ENCODE measurements at places on chromosomes 7 and 10.
A peak's percentile ranks its signal among the peaks of the same experiment; 100 is the strongest.

GRCh38 chr10:31083765-31084184 is 52.1 kb upstream of the ZNF438 start:
- peak; percentile 81 for DNase-seq

- DNase-seq: no peak
Observed at GRCh38 chr7:36057323-36057722, 95.7 kb upstream of the EEPD1 start.

- no peak for DNase-seq
Observed at GRCh38 chr10:13193637-13194036, 32.3 kb downstream of the MCM10 start.

GRCh38 chr7:143271240-143271639 is 8.0 kb downstream of the GSTK1 start:
- DNase-seq: peak; percentile 32

DNA sequence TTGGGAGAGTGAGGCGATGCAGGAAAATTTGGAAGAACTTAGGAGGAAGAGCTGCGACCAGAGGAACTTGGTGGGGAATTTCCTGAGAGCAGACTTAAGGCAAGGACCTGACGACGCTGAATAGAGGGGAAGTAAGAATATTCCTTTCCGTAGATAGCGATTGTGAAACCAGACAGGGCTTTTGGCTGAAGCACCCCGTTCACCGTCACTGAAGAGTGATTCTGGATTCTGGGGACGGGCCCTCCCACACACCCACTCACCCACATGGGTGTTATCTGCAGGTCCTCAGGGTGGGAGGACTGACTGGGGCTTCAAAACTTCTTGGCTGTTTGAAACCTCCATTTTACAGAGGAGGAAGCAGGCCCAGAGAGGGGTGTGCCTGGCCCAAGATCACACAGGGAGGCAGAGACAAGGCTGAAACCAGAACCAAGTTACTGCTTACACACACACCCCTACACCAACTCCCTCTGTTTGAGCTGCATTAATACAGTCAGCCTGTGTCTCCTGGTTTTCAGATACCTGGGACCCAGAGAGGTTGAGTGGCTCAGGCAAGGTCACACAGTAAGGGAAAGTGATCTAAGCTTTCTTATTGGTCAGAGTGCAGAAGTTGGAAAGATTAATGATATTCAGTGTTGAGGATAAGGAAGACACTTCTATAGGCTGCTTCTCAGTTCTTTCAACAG is 37.2 kb upstream of the CDH23 start:
- no peak for DNase-seq

- DNase-seq: no peak
Observed at GRCh38 chr7:64959072-64959747, 31.6 kb downstream of the ZNF117 start.

- DNase-seq: no peak
Observed at GRCh38 chr10:132130286-132131265, 56.2 kb upstream of the DPYSL4 start.

DNA sequence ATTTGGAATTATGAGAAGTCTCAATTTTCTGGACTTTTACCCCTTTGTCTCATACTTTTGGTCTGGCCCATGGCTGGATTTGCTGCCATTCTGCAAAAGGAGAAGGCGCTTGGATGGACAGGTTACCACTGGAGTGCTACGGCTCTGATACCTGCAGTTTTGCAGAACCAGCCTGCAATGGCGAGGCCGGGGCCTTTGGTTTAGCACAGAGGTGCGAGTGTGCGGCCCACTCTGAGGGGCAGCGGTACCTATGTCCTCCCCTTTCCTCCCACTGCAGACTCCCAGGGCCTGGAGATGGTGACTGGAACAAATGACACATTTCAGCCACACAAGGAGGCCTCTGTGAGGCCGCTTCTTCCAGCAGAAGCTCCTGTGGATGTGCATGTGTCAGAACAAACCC is 11.9 kb downstream of the ZNF777 start:
- DNase-seq: no peak

GRCh38 chr10:116809483-116810119 is 39.7 kb upstream of the ENO4 start:
- no peak for DNase-seq

GRCh38 chr10:127694580-127695193 is 42.3 kb upstream of the FOXI2 start:
- DNase-seq: peak; percentile 71

DNA sequence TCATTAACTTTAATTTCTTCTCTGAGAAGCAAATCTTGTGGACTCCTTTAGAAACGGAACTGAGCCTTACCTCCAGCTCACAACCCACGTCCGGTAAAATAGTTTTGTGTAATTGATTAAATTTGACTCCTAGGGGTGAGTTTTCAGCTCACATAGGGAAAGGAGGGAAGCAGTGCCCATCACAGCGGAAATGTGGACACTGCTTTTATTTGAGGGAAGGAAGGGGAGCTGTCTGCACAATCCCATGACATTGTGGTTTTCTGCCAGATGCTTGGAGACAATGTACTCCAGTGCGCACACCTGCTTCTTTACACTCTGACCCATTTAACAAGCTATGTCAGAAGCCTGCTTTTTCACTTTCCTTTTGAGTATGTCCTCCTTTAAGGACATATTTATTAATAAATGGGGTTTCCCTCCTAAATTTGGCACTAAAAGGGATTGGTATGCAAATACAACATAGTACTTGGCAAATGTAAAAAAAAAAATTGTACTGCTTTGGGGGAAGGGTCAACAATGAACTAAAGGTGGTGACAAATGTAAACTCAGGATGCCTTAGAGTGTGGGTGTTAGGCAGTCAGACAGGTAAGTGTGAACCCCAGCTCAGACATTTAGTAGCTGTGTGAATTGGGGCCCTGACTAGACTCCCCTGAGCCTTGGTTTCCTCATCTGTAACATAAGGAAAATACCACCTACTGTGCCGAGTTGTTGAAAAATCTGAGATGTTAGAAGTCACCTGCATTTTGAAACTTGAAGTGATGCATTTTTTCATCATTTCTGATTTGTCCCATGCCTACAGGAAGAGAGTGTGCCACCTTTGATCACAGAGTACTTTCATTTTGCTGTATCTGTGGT is 90.2 kb upstream of the KLF6 start:
- peak; percentile 61 for DNase-seq

GRCh38 chr7:127704211-127704610 is 52.2 kb downstream of the SND1 start:
- no peak for DNase-seq

DNA sequence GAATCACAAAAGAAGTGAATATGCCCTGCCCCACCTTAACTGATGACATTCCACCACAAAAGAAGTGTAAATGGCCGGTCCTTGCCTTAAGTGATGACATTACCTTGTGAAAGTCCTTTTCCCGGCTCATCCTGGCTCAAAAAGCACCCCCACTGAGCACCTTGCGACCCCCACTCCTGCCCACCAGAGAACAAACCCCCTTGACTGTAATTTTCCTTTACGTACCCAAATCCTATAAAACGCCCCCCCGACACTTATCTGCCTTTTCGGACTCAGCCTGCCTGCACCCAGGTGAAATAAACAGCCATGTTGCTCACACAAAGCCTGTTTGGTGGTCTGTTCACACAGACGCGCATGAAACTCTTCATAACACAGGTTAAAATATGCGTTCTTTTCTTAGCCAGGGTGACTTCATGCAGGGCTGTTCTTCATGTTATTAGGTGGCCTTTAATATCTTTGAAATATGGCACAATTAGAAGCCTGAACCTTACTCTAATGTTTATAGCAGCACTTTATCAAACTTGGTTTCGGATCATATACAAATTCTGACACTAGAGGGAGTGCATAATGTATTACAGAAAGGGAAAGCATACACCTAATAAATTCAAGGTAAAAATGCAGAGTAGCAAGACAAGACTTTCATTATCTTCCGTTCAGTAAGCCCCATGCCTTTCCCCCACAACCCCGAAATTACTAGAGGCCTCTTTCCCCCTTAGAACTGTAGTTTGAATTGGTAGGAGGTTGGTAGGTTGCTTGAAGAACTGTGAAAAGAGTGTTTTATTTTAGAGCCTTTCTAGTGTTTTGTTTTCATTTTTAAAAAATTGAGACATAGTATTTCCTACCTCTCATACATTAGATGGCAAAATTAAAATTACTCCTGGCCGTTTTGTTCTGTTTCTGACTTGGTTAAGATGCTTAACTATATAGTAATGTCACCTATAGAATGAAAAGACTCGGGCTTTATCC is 117.9 kb downstream of the NPY start:
- peak; percentile 12 for DNase-seq

DNA sequence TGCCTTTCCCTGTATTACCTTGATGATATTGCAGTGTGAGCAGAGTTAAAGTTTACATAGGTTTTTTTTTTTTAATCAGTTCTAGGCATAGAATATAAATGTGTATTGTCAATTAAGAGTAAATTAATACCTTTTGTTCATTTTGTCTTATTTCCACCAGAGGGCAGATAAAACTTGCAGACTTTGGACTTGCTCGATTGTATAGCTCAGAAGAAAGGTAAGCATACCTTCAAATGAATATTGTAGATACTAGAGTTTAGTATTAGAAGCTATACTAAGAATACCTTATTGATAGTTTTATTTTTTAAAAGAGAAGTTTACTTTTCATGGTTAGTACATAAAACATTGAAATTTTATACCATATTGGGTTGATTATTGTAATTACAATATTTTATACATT is 86.8 kb downstream of the MPLKIP start:
- no peak for DNase-seq

DNA sequence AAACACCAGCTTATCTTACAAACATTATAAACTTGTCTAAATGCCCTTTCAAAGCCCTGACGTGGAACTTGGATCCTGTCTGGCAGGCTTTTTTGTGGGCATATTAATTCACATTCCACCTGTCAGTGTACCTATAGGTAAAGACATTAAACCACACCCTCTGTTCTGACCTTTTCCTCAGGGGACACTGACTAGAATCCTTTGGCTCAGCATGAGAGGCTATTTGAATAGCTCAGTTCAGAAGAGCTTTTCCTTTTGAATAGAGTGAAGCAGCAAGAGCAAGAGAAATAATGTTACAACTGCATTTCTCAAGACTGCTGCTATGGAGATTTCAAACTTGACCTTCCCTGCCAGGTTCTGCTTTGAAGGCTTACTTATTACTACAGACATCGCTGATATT is 76.9 kb downstream of the CYP51A1 start:
- no peak for DNase-seq

DNA sequence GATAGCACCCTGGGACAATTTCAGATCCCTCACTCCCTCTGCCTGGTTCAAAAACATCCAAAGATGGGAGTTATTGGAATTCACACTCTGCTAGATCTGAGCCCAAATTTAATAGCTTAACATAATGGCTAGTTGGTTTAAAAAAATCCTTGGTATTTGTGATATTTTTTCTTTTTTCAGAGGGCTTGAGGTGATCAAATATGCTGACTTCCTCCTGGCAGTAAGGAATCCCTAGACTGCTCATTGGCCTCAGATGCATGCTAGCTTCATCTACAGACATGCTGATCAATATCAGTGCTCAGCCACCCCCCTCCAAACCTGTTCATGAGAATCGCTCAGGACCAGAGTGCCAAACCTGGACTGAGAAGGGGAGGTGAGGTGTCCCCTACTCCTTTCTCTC is 74.7 kb upstream of the PLPP4 start:
- no peak for DNase-seq

DNA sequence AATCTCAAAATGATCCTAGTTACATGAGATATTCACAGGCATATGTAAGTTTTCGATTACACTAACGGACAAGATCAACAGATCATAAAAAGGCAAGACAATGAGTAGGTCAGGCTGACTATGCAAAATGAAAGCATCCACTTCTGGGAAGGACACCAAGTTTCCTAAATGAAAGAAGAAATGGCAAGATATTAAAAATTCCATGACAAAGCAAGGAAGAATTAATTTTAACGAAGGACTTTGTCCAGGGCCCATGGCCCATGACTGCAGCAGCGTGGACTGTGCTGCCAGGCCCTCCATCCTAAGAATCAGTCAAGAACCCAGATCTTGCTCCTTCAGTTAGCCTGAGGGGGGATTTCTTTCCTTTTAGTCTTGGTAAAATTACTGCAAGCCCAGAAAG is 182.4 kb upstream of the FRMD4A start:
- no peak for DNase-seq

- DNase-seq: no peak
Observed at GRCh38 chr7:15178065-15178464, 275.5 kb upstream of the DGKB start.

GRCh38 chr10:116893686-116894037 is 44.4 kb downstream of the ENO4 start:
- no peak for DNase-seq

GRCh38 chr7:13153266-13153665 is 465.8 kb downstream of the ARL4A start:
- no peak for DNase-seq

DNA sequence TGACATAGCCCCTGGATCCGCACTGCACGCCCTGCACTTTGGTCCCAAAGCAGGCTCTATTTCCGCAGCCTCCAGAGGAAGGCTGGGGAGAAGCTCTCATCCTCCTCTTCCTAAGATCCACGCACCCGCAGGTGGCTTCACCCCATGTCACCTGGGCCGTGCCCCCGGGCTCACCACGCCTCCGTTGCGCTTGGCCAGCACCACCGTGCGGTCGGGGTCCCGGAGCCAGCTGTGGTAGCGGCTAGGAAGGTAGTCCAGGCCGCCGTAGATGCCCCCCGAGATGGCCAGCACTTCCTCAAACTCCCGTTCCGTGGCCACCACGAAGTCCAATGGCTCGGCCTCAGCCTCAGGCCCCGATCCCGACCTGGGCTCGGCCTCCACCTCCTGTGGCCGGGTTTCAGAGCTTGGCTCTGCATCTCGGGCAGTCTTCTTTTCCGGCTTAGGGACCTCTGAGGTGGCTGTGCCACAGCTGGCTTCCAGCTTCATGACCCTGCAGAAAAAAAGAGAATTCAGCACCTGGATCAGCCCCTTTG is 5.7 kb downstream of the NAT16 start:
- no peak for DNase-seq

- no peak for DNase-seq
Observed at GRCh38 chr7:76065016-76065612, 17.2 kb downstream of the MDH2 start.

GRCh38 chr7:66326501-66327215 is 121.5 kb downstream of the TPST1 start:
- no peak for DNase-seq

- DNase-seq: no peak
Observed at GRCh38 chr7:105402221-105403095, 13.7 kb upstream of the SRPK2 start.

DNA sequence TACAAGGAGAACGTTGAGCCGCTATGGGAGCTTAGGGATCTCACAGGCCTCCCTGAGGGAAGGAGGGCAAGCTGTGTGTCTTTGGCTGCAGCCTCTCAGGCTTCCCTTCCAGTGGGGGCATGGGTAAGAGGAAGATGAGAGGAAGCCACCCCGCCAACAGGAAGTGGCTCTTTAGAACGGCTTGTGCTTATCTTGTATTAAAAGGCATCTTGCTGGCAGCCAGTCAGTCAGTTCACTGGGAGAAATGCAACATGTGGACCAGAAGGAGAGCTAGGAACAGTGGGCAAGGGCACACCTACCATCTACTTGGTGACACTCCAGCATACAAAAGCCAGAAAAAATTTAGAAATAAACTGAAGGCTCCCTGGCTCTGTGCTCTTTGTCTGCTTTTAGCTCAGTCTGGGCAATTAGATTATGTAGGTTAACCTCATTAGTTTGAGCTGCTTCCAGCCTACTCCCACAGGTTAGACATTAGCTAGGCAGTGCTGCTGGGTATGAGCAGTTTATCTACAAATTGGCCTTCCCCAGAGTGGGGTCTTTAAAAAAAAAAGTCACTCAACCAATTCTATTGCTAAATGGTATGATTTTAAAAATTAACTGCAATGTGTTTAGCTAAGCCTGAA is 595.9 kb downstream of the KCNMA1 start:
- peak; percentile 2 for DNase-seq

GRCh38 chr10:59991661-59992060 is 85.3 kb upstream of the CCDC6 start:
- no peak for DNase-seq
